AG08395 (cell line): ENCODE measurements at places on chromosomes 3 and 15.

GRCh38 chr15:52975941-52976449, 185.9 kb upstream of the ONECUT1 start:
- no peak for DNase-seq

GRCh38 chr3:127839099-127839498, 16.8 kb upstream of the MGLL start:
- DNase-seq: no peak

- no peak for DNase-seq
These were observed 795.4 kb upstream of the SEMA6D start for GRCh38 chr15:46921891-46922290.

GRCh38 chr3:69326855-69327300, 59.0 kb downstream of the FRMD4B start:
- DNase-seq: no peak

GRCh38 chr3:31247850-31248562, 284.7 kb upstream of the STT3B start:
- DNase-seq: no peak

- no peak for DNase-seq
These were observed 1.5 kb upstream of the FSIP1 start for GRCh38 chr15:39784125-39784524.

- no peak for DNase-seq
These were observed 4.9 kb downstream of the NT5DC2 start for GRCh38 chr3:52528586-52529375.

GRCh38 chr3:41698898-41699297, 263.0 kb downstream of the ULK4 start:
- DNase-seq: no peak

- no peak for DNase-seq
These were observed 60.4 kb downstream of the PLS1 start for GRCh38 chr3:142656575-142656974.

- peak; percentile 4 for DNase-seq
These were observed 505.3 kb downstream of the NLGN1 start for GRCh38 chr3:173902871-173903270.

DNA sequence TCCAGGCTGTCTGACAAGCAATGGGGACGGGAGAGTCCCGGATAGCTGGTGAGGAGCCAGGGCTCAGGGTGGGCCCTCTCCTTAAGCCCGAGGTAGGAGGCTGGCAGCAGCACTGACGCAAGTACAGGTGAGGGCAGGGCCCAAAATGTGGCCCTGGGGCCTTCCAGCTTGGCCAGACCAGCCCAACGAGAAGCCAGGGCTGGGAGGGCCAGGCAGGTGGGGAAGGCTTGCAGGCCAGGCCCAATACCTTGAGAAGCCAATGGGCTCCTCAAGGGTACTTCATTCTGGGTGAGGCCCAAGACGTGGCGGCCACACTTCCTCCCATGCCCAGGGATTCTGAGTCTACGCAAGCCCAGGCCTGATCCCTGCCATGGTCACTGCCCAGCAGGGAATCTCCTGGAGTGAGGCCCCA, 37.2 kb downstream of the AMOTL2 start:
- no peak for DNase-seq

- peak; percentile 74 for DNase-seq
These were observed 4.2 kb downstream of the FURIN start for GRCh38 chr15:90872486-90873184.

- DNase-seq: peak; percentile 48
These were observed 23.2 kb upstream of the VPS8 start for GRCh38 chr3:184788751-184789150.

GRCh38 chr15:58762731-58763130, 8.4 kb upstream of the MINDY2 start:
- no peak for DNase-seq

DNA sequence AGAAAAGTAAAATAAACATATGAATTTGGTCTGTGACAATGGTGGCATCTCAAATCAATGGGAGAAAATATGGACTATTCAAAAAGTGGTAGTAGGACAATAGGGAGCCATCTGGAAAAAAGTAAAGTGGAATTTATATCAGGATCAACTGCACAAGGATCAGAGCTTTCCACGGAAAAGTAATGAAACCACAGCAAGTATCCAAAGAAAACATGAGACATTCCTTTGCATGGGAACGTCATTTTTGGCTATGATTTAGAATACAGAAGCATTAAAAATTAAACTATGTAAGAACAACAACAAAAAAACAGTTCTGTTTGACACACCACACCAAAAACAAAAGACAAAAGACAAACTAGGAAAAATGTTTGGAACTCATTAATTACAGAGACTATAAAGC, 18.7 kb downstream of the CRBN start:
- DNase-seq: no peak

DNA sequence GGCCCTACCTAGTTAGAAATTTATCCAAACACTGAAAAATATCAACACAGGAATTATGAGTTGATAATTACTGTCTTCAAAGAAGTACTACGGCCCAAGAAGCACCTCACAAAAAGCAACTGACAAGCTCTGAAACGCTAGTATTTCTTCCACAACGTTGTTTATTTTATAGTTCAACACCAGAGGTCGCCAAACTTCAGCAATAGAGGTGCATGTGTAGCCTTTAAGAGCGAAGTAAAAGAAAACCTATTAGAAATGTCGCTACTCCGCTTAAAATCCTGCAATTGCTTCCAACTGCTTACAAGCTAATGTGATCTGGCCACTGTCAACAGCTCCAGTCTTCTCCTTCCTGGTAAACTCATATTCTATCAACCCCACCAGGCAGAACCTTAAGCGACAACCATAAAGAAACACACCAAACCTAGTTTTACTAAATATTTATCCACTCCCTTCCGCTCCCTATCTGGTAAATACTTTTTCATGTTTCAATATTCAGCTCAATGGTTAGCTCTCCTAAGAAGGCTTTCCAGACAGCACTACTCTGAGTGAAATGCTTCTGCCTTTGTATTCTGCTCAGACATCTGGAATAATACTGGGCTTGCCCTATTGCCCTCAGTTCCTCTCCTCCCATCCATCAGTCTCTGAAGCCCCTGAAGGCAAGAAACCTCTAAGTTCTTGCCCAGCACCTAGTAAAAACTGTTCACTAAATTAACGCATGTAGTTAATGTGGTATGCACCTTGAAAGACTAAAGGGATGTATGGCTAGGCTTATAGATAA, 110.2 kb downstream of the NR1I2 start:
- peak; percentile 63 for DNase-seq

- DNase-seq: peak; percentile 21
These were observed 439.8 kb upstream of the IL12A start for GRCh38 chr3:159548675-159549335.

- no peak for DNase-seq
These were observed 160.9 kb upstream of the GALNT15 start for GRCh38 chr3:16013568-16013967.

GRCh38 chr3:126340081-126340511, 17.1 kb downstream of the KLF15 start:
- DNase-seq: peak; percentile 65

DNA sequence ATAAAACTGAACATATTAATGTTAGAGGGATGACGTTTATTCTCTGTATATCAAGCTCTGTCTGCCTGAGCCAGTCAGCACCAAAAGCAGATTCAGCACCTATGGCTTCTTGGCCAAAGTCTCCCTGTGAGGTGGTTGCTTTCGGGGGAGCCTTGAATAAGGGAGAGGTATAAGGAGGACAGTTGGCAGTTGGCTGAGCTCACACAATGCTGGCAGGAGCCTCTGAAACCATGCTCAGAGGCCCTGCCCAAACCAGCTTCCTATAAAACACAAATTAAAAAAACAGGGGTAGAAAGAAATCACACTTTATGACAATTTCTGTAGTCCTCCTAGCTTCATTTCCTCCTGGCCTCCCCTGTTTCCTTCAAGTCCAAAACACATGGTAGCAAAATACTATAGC, 18.8 kb downstream of the ARHGEF3 start:
- no peak for DNase-seq

GRCh38 chr3:99108508-99108907, 207.0 kb upstream of the DCBLD2 start:
- peak; percentile 83 for DNase-seq

DNA sequence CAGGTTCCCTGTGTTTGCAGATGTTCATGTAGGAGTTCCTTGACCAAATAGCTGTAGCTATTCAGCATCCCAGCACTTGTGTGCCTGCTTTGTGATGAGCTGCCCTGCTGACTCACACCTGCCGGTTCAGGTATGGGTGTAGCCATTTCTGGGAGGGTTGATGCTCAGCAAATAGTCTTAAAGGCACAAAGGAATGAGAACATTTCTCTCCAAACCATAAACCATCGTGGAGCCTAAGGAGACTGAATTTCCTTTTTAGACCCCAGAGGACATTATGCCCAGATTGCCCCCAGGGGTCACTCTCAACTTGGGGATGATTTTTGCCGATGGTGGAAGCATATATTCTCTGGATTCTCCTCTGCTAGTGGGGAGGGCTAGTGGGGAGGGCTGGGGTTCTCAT, 80.6 kb downstream of the ADAMTSL3 start:
- DNase-seq: no peak

DNA sequence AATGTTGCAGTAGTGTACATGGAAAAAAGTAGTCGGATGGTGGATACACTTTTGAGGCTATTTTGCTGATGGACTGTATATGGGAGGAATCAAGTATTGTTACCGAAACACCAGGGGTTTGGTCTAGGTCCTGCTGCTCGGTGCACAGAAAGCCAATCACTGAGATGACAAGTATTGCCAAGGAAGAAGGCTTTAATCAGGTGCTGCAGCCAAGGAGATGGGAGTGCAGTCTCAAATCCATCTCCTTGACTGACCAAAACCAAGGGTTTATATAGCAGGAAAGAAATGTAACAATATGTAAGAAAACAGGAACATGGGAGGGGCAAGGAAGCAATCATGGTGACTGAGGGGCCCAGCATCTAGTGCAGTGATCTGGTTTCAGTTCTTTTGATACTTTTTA, 2.8 kb upstream of the ACVR2B start:
- DNase-seq: no peak

GRCh38 chr15:79341396-79341795, 30.5 kb downstream of the TMED3 start:
- no peak for DNase-seq

DNA sequence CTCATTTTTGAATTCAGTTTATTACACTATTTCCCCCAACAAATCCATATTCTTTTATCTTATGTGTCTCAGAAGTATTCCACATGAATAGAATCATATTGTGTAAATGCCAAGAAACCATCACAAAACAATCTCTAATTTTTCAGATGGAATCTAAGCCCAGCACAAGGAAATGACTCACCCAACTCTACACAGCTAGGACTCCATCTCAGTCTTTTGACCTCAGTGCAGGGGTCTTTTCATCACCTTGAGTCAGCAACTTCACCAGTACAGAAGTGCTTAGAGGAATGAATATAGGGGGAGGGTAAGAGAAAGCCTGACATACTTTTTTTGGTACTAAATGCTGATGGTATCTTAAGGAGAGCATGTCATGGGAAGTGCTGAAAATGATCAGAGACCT, 169.3 kb upstream of the LRRN1 start:
- DNase-seq: no peak

- DNase-seq: no peak
These were observed 54.5 kb downstream of the ZMAT3 start for GRCh38 chr3:179016979-179017670.
